ENCODE measurements at places on chromosomes 7 and 10. TPM values are rescaled to one million over a fixed set of nuclear protein-coding genes. Genes with fewer than 3 reads are reported as not detected.

The KIF5B gene
- polyA plus RNA-seq: 148 TPM

The CABCOCO1 gene
- 1.9 TPM for polyA plus RNA-seq

The TMEM26 gene
- polyA plus RNA-seq: 6.6 TPM

The GSTO2 gene
- polyA plus RNA-seq: 32.7 TPM

The TUBB8 gene
- polyA plus RNA-seq: 0.41 TPM

The LCOR gene
- polyA plus RNA-seq: 30.2 TPM

The PNLIPRP2 gene
- polyA plus RNA-seq: not detected

The SNX10 gene
- 20.3 TPM for polyA plus RNA-seq

The ANLN gene
- 27.2 TPM for polyA plus RNA-seq

DNA sequence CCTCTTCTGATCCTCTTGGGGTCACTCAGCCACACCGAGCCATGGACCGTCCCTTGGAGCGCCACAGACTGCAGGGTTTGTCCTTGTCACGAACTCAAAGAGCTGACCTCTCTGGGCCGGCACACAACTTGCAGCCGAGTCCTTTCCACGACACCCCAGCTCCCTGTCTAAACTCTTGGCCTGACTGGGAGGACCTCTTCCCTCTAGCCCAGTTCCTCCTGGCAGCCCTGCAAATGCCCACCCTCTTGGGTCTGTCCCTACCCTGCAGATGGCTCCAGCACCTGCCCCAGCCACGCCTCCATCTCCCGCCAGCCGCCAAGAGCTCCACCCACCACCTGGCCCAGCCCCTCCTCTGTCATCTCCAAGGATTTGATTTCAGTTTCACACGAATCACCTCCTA is 339.2 kb downstream of the DNAJB6 start:
- DNase-seq: no peak

GRCh38 chr10:99945263-99945662 is 64.5 kb downstream of the DNMBP start:
- DNase-seq: no peak

- DNase-seq: no peak
These were observed 31.5 kb downstream of the MTURN start for GRCh38 chr7:30166155-30166840.

- no peak for DNase-seq
These were observed 16.4 kb upstream of the RUFY2 start for GRCh38 chr10:68423522-68423921.

- no peak for DNase-seq
These were observed 16.4 kb downstream of the GRB10 start for GRCh38 chr7:50766106-50766848.

DNA sequence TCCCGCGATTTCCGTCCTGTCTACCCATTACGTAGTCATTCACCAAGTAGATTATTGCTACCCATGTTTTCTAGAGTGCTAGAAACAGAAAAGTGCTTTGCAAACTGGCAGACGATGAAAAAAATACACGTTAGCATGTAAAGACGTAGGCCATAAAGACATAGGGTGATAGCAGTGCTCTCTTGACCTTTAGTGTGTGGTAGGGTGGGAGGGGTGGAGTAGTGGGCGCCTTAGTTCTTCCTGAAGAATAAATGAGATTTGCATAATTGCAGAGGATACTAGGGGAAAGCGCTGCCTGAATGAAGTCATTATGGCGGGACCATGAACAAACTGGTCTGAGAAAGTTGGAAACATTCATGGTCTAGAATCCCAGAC is 948 bp downstream of the ZNF485 start:
- DNase-seq: no peak

- DNase-seq: no peak
These were observed 1072.1 kb downstream of the NXPH1 start for GRCh38 chr7:9505516-9505915.

GRCh38 chr7:117205873-117206272 is 117.0 kb downstream of the WNT2 start:
- DNase-seq: no peak

DNA sequence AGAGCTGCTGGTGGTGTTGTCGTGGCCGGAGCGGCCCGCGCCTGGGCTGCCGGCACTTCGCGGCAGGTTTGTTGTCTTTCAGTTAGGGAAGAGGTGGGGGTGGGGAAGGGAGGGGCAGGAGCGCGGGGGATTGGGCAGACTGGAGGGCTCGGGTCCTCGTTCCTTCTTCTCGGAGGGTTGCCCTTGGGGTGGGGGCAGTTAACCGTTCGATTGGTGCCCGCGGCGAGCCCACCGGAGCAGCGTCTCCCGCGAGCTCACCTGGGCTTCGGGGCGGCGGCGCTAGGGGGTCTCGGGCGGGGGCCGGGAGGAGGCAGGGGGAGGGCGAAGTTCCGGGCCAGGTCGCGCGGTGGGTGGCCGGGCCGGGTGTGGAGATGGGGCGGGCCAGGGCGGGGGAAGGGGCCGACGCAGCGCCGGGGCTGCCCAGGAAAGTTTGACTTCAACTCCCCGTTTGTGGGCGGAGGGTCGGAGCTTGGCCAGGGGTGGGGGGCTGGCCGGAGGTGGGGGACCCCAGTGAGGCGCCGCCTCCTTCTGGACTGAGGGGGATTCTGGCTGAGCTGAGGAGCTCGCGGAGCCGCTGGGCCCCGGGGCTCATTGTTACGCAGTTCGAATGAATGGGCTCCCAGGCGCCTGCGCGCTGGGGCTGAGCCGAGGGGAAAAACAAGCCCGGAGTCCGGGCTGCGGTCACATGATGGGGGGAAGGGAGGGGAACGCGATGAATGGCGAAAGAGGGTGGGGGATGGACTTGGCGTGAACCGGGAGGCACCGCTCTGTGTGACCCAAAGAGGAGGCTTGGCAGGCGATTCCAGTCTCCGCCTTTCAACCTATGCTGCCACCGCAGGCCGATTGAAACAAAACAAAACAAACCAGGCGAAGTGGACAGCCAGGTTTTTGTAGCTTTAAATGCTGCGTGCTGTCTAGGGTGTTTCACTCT is 582 bp downstream of the HBP1 start:
- DNase-seq: peak; percentile 94

- DNase-seq: peak; percentile 55
These were observed 2.7 kb downstream of the KCNIP2 start for GRCh38 chr10:101840741-101841453.

GRCh38 chr7:15862781-15863165 is 176.3 kb upstream of the MEOX2 start:
- no peak for DNase-seq

DNA sequence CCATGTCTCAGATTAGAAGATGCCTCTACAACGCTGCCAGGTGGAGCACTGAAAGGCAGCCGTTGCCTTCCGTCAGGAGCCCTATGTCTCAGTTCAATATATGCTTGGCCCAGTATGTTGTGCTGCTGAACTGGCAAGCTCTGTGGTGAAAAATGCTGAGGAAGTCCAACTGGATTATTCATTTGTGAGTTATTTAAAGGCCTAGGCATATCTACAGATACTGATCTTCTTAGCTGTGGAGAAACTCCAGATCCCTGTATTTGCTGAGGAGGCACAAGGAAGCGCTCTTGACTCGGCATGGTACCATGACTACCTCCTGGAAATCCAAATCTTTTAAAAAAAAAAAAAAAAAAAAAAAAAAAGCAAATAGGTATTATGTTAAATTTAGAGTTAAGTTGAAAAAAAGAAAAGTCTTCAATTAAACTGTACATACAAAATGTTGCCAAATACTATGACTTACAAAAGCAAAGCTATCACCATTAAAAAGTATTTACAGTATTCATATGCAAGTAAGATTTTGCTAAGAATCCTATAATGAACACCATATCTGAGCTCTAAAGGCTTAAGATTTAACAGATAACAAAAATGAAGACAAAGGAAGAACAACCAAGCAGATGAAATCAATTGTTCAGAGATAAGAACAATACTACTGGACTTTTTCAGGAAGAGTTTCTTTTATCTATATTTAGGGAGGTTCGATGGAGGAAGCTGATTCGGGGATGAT is 152.4 kb downstream of the GALNT11 start:
- DNase-seq: no peak

- no peak for DNase-seq
These were observed 70.0 kb upstream of the FAM13C start for GRCh38 chr10:59432207-59432900.

DNA sequence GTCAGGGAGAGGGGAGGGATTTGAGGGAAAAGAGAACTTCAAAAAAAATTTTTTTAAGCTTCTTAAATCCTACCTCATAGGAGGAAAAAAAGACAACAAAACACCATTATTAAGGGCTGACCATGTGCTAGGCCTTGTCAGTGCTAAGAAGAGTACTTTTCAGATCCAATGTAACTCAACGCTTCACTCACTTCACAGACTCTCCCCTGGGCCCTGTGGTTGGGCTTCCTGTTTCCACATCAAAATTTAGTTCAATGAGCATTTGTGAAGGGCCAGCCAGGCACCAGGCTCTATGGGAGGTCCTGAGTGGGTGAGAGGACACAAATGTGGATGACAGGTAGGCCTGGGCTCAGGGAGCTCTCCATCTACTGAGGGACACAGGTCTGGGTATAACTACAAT is 249.8 kb downstream of the PTEN start:
- DNase-seq: no peak

GRCh38 chr7:11655163-11655562 is 176.8 kb downstream of the THSD7A start:
- DNase-seq: no peak

DNA sequence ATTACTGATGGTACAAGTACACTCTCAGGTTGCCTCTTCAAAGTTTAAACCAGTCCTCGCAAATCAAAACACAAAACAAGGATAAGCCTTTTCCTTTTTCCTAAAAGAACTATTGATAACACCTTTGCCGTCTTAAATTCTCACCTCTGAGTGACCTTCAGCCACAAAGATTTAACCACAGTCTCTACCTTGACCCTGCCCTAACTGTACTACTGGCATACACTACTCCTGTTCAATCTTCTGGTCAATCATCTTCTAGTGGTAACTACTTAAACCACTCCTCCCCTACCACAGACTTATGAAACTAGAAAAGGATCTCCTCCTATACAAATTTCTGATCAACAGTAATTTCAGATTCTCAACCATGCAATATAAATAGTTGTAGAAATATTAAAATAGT is 15.1 kb downstream of the UPF2 start:
- DNase-seq: no peak

DNA sequence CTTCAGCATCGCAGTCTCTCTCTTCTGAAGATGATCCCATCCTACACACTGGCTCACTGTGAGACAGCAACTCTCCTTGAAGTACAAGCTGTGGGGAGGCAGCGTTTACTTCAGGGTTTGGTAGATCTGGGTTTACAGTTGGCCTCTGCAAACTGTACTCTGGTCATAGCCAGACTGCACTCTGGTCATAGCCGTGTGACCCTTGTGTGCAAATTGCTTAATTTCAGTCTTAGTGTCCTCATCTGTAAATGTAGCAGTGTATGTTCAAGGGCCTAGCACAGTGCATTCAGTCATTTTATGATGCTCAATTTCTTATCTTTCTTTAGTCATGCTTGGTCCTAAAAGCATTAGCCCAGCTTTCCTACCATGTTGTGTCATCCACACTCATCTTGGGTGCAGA is 188.2 kb downstream of the LRMDA start:
- DNase-seq: no peak

DNA sequence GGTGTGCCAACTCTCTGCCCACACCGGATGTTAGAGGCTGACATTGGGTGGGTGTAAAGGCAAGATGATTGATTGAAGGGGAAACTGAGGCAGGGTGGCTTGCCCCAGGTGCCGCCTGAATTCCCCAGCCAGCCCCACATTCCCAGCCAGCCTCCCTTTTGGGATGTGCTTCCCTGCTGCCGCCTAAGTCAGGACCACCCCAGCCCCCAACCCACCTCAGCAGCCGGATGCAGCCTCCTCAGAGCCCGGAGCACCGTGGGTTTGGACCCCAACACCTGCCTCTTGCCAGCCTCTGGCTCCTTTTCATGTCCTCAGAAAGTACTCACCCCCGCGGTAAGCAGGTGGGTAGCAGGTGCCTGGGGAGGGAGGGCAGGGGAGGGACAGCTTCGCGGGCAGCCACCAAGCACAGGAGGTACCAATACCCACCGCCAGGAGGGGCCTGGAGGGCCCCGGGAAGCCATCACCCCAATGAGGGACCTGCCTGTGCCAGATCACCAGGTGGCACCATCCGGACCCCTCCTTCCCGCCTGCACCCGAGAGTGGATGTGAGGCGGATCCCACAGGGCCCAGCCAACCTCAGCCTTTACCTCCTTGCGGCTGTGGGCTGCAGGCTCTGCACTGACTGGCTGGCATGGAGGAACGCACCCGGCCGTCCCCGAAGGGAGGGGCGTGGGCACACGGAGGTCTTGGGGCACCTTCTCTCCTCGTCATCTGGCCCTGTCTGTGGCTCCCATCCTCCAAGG is 60.5 kb downstream of the PWWP2B start:
- no peak for DNase-seq

DNA sequence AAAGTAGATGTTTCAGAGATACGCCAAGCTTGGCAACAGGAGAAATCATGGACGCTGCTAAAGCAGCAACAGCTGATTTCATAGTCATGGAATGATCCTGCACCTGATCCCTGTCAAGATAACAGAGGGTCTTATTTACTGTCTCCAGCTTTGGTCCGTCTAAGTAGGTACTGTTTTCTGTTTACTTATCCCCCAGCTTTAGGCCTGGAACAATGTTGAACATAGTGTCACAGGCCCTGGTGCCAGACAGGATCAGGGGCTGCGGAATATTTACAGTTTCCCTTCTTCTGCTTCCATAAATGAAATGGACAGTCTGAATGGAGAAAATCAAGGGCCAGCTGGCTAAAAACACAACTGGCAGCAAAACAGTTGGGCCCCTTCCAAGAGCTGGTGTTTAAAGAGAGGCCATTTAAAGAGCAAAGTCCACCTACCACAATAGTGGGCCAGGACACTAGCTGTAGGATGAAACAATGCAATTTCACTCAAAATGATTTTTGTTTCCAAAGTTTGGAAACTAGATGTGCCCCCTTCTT is 2.9 kb downstream of the GPR37 start:
- no peak for DNase-seq

- DNase-seq: peak; percentile 66
These were observed 34.1 kb downstream of the HIF1AN start for GRCh38 chr10:100569687-100570481.

DNA sequence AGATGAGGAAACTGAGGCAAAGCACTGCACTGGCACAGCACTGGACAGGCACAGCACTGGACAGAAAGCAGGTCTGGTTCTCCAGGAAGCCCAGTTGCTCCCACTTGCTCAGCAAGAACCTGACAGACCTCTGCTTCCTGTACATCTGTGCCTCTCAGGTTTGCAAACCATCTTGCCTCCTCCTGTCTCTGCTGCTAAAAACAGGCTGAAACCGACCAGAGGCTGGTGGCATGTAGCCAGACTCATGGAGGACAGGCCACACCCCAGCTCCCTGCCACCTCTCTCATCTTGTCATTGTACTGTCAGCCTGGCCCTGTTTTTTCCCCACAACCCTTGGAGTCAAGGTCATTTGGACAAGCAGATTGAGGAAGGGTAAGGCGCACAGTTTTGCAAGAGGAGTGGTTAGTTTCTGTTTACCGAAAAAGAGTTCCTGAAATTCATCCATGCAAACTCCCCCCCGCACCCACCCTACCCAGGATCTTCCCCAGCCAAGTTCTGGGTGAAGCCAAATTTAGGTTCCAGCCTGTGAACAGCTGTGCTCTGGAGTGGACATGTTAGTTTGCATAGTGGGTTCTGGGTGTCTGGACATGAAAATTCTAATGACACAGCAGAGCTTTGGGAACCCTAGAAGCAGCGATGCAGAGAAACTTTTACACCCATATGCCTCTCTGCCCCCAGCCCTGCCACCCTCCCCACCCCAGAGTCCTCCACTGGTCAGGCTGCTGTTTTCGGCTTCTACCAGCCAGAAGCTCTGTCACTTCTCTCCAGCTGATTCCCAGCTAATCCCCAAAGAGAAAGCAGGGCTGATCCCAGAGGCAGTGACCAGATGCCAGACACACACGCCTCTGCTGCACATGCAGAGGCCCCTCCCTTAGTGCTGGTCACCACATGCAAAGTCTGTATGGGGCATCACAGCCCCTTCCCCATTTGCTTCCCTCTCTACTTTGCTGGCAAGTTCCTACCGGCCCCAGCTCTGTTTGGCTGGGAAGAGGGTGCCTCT is 8.5 kb upstream of the C10orf105 start:
- DNase-seq: no peak
